ENCODE measurements at places on chromosomes 4 and X. TPM values are rescaled to one million over a fixed set of nuclear protein-coding genes. Genes with fewer than 3 reads are reported as not detected.

DNA sequence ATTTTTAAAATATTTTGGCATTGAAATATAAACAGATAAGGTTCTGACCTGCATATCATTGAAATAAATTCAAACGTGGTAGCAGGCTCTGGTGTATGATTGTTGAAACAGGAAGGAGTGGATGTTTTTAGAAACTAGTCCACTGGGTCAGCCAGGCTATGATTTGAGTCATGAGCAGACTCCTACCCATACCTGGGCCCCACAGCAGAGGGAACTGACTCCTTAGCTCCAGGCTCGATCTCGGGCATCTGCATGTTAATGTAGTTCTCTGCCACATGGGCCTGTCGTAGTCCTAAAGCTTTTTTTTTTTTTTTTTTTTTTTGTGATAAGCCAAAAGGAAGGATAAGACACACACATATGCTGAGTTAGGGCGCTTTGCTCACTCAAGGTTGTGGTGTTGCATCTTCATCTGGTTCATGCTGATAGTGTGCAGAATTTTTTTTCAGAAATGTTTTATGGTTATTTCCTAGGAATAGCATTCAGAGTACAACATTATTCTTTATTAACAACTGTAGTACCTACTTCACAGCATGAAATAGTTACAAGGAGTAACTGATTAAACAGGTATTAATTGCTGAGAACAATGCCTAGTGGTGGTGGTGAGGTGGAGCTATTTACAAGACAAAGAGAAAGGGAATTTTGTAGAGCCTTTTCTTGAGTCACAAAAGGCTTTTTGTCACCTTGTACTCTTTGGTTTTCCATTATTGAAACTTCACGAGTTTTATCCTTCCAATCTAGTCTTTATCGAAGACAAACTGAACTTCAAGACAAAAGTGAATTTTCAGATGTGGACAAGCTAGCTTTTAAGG is 27.3 kb downstream of the OFD1 start:
- no peak for DNase-seq

DNA sequence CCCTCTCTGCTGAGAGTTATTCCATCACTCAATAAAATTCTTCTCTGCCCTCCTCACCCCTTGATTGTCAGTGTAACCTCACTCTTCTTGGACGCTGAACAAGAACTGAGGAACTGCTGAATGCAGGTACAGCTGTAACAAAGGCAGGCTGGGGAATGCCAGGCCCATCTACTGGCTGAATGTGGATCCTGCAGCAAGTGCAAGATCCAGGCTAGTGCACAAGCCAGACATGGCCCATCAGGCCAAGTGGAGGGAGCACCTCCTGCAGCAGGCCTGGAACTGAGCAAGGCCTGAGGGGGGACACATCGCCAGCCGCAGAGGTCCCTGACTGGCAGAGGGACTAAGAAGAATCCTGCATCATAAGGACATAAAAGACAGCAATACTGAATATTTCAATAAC is 411.8 kb upstream of the PCDH10 start:
- DNase-seq: no peak

GRCh38 chrX:145609951-145610511 is 207.6 kb upstream of the SLITRK2 start:
- DNase-seq: no peak

GRCh38 chr4:1451752-1452122 is 45.5 kb upstream of the NKX1-1 start:
- DNase-seq: no peak

DNA sequence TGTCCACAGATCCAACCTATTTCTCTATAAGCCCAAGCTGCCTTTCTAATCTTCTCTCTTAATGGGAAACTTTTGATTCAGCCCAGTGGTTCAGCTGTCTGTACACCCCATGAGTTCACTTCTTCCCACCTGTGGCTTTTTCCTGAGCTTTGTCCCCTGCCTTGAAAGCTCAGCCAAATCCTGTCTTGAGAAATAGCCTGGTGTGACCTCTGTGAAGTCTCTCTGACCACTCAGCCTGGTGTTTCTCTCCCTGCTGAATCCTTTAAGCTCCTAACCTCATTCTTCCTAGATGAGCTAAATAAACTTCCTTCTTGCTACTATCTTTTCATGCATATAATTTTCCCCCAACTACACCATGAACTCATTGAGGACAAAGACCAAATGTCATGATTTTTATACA is 15.2 kb upstream of the HERC5 start:
- DNase-seq: no peak

GRCh38 chr4:122293374-122294365 is 85.1 kb upstream of the ADAD1 start:
- no peak for DNase-seq

- DNase-seq: no peak
These were observed 8.3 kb downstream of the SPATA18 start for GRCh38 chr4:52059372-52059771.

DNA sequence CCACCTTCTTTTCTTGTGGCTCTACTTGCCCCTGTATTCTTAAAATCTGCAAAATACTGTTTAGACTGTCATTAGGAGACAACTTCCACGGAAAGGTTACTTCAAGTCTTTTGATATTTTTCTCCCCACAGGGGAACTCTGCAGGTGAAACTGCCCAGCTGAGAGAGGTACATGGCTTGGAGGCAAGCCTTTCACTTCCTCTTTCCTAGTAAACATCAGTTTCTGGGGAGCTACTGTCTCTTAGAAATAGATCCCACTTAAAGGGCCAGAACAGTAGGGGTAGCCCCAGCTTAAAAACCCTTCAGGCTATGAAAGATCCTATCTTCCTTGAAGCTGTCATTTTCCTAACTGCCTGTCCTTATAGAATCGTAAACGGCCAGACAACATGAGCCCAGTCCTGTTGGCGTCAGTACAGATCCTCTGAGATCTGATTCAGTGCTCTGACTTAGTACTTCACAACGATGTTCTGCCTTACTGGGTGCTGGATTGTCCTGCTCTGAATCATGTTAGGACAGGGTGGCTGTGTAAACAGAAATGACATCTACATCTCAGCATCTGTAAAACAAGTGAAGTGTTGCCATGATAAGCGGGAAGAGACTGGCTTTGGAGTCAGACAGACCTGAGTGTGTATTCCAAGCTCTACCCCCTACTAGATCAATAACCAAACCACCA is 102.1 kb downstream of the ITIH6 start:
- no peak for DNase-seq

- DNase-seq: no peak
These were observed 145.7 kb upstream of the NUDT6 start for GRCh38 chr4:123068081-123068480.

GRCh38 chr4:15413010-15413622 is 14.7 kb upstream of the C1QTNF7 start:
- no peak for DNase-seq

DNA sequence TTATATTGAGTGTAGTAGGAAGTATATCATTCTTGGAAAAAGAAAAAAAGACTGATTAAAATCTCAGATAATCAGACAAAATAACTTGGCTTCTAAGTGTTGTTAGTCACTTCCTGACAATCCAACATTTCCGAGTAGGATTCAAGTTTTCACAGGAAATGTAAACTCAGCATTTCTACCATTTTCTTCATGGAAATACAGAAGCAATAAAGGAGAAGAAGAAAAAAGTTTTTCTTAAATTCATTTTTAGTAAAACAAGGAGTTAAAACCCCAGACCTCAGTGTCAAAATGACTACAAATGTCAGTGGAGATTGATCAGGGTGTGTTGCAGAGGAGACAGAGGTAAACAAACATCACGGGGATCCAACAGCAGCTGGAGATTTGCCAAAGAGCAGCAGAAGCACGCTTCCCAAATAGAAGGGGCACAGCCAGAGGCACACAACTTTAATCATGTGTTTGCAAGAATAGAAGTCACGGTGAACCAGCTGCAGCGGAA is 129.3 kb upstream of the FAM9B start:
- DNase-seq: peak; percentile 62

DNA sequence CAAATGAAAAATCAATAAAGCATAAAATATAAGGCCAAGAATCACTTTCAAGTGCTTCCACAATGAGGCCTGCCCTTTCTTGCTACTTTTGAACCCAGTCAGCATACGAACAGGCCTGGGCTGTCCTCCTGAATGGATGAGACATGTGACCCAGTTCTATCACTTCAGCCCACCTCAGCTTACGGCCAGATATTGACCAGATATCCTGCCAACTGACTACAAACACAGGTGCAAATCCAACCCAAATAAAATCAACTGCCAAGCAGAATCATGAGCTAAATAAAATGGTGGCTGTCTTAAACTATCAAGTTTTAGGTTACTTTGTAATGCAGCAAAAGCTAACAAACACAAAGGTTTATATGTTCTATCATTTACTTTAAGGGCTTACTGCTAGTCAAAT is 53.7 kb downstream of the PDS5A start:
- no peak for DNase-seq

DNA sequence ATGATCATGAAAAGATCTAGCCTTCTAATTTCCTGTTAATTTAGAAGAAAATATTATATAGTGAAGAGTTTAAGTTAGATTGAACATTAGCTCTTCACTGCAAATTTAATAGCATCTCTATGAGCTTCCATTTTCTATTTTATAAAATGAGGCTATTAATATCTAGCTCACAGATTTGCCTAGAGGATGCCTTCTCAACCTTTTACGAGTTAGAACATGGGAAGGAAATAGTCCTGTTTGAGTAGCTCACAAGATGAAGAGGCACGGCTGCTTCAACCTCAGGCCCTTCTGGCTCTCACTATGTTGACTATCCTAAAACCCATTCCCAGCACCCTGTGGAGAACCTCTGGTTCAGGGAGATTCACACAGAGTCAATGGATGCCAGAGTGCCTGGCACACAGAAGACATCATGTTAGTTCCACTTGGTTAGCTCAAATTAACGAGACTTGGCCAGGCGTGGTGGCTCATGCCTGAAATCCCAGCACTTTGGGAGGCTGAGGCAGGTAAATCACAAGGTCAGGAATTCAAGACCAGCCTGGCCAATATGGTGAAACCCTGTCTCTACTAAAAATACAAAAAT is 97.9 kb upstream of the GUCY1A1 start:
- no peak for DNase-seq

The VCX3B gene
- not detected for total RNA-seq

The SLC6A14 gene
- not detected for total RNA-seq

DNA sequence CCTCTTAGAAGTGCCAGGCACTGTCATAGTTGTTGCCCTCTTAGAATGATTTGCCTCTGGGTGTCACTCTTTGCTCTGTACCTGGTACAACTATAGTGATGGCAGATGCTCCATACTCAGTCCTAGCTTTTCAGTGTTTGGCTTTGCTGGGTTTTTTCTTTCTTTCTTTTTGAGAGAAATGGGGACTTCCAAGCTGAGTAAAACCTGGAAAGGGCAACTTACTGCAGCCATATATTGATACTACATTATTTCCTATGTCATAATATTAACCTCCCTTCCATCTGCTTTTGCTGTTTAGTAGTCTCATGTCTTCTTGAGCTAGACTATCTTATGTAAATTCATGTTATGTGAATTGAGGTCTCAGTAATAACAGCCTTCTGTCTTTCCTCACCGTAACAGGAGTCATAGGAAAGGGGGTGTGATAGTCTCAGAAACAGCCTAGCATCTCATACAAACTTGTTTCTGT is 49.0 kb downstream of the NIPAL1 start:
- DNase-seq: no peak

The TMPRSS11B gene
- not detected for total RNA-seq

DNA sequence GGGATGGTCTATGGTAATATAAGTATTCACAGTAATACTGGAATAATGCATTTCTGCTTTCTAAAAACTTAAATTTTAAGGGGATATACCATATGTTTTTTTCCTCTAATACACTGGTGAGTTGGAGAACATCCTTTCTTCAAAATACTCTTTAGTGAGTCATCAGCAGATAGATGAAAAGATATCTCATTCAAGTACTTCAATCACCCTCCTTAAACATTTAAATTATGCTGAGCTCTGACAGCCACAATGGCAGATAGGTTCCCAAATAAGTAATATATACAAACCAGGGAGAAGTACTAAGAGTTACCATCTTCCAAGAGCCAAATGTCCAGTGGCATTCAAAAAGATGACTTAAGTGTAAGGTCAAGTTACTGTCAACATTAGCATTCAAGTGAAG is 52.2 kb downstream of the AMMECR1 start:
- no peak for DNase-seq

GRCh38 chr4:4923201-4923600 is 63.7 kb downstream of the MSX1 start:
- no peak for DNase-seq

DNA sequence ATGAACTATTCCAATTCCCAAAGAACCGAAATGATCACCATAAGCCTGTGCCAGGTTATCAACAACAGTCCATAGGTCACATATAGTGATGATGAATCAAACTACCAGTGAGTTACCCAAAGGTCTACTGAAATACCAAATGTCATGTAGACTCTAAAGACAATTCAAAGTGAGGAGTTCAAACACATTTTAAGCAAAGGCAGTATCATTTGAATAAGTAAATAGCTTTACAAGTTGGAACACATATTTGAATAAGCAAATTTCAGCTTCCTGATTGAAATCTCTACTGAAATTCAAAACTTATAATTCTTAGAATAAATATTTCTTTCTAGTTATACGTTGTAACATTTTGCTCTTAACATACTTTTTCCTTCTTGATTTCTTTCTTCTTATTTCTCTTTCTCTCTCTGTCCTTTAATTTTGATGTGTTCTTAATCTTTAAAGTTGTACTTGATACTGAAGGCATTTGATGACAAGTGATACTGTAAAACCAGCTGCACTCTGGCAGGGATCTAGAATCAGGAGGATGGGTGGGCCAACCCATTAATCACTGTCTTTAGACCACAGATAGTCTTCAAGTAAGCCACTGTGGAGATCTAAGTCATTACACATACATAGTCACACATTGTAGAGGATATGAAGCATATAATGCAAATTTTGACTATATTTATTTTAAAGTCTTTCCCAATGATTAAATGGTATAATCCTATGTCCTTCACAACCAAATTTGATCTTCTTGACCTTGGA is 34.5 kb downstream of the GABRA4 start:
- no peak for DNase-seq

The GLRB gene
- total RNA-seq: 5.1 TPM

DNA sequence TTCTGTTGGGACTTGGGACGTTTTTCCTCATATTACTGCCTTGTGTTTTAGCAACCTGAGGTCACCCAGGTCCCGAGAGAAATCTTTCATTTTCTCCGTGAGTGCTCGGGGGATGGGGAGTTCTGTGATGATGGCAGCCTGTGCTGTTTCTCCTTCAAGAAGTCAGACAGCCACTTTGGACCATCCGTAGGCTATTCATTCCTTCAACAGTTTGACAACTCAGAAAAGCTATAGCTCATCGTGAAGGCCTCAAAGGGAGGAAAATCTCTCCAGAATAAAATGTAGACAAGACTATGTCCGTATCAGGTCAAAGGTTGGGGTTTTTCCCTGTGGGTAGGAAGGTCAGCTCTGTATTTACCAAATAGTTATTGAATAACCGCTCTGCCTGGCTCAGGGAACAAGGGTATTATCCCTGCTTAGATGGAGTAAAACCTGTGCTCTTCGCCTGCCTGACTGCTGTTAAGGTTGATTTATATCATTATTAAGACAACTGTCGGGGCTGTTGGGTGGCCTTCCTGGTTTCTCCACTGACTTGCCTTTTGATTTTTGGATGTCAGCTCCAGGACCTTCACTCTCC is 36.6 kb downstream of the FAM114A1 start:
- no peak for DNase-seq

GRCh38 chr4:109607976-109608375 is 47.9 kb downstream of the MCUB start:
- no peak for DNase-seq

GRCh38 chrX:42290608-42291007 is 367.3 kb upstream of the CASK start:
- DNase-seq: peak; percentile 5

- no peak for DNase-seq
These were observed 46.1 kb downstream of the TMEM131L start for GRCh38 chr4:153512162-153512852.

- DNase-seq: no peak
These were observed 7.5 kb downstream of the PPEF1 start for GRCh38 chrX:18714910-18715309.

GRCh38 chrX:15143050-15143824 is 126.6 kb downstream of the ASB9 start:
- DNase-seq: peak; percentile 37

The EDA gene
- 0.71 TPM for total RNA-seq

All from SJCRH30 (cell line).